Activated CD4-positive, CD25-positive, alpha-beta regulatory T cell (primary cell): ENCODE measurements at places on chromosomes 4 and X.

GRCh38 chrX:4320436-4320947 lies 607.0 kb upstream of the PRKX start:
- DNase-seq = no peak

- DNase-seq = no peak
Observed at GRCh38 chr4:179586460-179586859, 2144.2 kb upstream of the AGA start.

DNA sequence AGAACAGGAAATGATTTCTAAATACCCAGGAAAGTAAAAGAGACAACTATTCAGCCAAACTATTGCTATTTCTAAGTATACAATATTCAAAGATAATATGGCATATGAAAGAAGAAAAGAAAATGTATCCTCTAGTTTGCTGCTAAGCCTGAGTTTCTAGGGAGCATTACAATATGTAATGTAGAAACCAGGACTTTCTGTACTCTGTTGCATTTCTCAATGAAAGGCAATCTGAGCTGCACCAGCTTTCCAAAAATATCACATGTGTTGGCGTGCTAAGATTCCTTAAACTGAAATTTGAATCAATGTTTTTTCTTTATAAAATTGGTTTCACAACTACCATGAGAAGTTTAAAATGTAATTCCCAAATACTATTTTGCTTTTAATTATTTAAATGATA lies 129.6 kb downstream of the ANK2 start:
- no peak for DNase-seq

DNA sequence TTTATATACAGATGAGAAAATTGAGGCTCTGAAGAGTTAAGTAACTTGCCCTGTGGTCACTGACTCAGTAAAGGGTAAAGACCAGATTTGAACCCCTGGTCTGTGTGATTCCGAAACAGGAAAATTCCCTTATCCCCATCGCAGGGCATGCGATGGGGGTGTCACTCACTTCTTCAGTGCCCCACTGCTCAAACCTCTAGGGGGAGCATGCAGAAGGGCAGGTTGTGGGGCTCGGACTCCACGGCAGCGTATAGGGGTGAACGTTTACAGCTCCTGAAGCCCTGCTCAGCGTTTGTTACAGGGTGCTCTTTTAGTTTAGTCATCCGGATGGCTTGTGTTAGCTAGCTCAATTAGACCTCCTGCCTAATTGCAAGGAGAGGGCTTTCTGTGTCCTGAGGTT lies 3.7 kb upstream of the EXOC1 start:
- no peak for DNase-seq

DNA sequence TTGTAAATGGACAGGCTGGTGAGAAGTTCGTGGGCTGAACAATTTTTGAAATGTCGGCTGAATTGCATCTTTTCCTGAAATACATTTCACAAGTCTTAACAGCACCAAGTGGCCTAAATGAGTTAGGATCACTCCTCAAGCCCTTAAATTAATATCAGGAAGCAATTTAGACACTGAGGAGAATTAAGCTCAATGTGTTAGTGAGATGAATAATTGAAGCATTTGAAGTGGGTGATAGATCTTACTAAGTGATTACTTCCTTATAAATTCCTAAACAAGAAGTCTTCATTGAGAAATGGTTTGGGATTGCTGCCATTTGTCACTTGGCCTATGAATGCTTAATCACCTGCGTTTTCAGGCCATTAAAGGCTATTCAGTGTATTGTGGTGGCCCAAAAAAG lies 116.8 kb downstream of the NAA11 start:
- no peak for DNase-seq

- no peak for DNase-seq
Observed at GRCh38 chr4:32601848-32602247, 1881.7 kb downstream of the PCDH7 start.
